ENCODE measurements at places on chromosomes 12 and 14.

DNA sequence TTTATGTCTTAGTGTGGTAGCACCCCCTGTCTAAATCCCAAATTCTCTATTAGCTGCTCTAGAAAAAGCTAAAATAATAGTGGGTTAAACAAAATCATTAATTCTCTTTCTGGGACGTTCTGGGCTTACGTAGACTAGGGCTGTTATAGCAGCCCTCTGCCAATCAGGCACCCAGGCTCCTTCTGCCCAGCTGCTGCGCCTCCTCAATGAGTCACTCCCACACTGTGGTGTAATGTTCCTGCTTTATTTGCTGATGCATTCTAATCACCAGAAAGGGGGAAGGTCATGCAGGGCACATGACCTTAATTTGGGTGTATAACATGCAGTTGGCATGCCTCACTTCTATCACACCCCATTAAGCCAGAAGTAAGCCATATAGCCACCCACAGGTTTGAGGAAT is 294.5 kb downstream of the GALC start:
- H3K4me3 ChIP-seq = no peak overlapping the region
- DNase-seq = no peak
- H3K4me1 ChIP-seq = no peaks in the 10 kb centered on the region
- no peaks in the 10 kb centered on the region for H3K27me3 ChIP-seq
- H3K27ac ChIP-seq = no peak overlapping the region

DNA sequence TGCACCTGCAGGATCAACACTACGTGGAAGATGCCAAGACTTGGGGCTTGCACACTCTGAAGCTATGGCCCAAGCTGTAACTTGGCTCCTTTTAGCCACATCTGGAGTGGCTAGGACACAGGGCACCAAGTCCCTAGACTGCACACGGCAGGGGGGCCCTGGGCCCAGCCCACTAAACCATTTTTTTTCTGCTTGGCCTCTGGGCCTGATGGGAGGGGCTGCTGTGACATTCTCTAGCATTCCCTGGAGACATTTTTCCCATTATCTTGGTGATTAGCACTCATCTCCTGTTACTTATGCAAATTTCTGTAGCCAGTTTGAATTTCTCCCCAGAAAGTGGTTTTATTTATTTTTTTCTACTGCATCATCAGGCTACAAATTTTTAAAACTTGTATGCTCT is 1080.7 kb downstream of the LRFN5 start:
- H3K27me3 ChIP-seq = no peaks in the 10 kb centered on the region
- no peak for DNase-seq
- no peak overlapping the region for H3K27ac ChIP-seq

- no peak overlapping the region for H3K4me3 ChIP-seq
- H3K36me3 ChIP-seq = no peaks in the 10 kb centered on the region
- peaks cover 4% of the 10 kb centered on the region for H3K4me1 ChIP-seq
- no peak for DNase-seq
- H3K27me3 ChIP-seq = no peaks in the 10 kb centered on the region
Observed at GRCh38 chr14:68418174-68419118, 374.4 kb downstream of the ZFP36L1 start.

- no peaks in the 10 kb centered on the region for H3K27me3 ChIP-seq
- DNase-seq = peak; percentile 43
- no peaks in the 10 kb centered on the region for H3K36me3 ChIP-seq
- H3K27ac ChIP-seq = no peak overlapping the region
Observed at GRCh38 chr12:25155022-25155576, 39.9 kb downstream of the DNAI7 start.

- H3K36me3 ChIP-seq = no peaks in the 10 kb centered on the region
- H3K27ac ChIP-seq = peak overlapping the region; percentile 52
- no peak overlapping the region for H3K4me3 ChIP-seq
Observed at GRCh38 chr12:42475106-42475505, 114.4 kb downstream of the PRICKLE1 start.

DNA sequence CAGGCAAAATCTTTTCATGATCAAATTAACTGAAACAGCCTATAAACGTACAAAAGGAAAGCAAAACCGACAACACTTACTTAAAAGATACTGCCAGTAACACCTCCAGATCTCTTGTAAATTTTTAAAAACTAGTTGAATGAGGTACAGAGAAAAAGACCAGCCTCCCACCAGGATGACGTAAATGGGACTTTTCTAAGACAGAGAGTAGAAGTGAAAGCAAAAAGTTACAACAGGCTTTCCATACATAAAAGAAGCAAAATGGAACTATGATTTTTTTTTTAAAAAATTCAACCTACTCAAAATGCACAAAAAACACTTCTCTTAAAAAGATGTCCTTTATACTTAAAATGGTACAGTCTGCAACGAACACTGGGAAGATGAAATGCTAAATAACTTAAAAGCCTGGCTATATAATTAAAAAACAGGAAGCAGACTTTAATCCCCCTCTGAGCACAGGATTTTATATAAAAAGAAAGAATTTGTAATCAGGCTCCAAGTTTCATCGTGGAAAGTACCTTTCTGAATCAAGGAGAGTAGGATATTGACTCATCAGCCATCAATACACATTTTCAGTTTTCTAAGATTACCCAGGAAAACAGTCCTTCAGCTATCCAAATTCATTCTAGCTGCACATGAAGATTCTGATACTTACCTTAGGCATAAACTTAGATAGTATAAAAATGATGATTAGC is 14.2 kb upstream of the MYO1A start:
- H3K36me3 ChIP-seq = peaks cover 5% of the 10 kb centered on the region
- no peaks in the 10 kb centered on the region for H3K27me3 ChIP-seq
- H3K4me3 ChIP-seq = no peak overlapping the region
- H3K4me1 ChIP-seq = no peaks in the 10 kb centered on the region

DNA sequence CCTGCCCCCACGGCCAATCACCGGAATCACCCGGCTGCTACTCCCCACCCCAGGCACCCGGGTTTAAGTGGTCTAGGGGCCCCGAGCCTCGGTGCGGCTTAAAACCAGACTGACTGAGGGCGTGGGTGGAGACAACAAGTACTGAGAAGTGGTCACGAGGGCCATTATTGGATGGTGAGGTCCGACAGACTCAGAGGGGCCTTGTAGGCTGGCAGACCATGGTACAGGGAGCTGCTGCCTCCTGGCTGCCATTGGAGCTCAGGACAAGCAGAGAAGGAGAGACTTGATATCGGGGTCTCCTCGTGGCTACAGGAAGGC is 54.1 kb downstream of the FBRSL1 start:
- H3K27me3 ChIP-seq = no peaks in the 10 kb centered on the region
- no peak for DNase-seq
- no peak overlapping the region for H3K4me3 ChIP-seq

DNA sequence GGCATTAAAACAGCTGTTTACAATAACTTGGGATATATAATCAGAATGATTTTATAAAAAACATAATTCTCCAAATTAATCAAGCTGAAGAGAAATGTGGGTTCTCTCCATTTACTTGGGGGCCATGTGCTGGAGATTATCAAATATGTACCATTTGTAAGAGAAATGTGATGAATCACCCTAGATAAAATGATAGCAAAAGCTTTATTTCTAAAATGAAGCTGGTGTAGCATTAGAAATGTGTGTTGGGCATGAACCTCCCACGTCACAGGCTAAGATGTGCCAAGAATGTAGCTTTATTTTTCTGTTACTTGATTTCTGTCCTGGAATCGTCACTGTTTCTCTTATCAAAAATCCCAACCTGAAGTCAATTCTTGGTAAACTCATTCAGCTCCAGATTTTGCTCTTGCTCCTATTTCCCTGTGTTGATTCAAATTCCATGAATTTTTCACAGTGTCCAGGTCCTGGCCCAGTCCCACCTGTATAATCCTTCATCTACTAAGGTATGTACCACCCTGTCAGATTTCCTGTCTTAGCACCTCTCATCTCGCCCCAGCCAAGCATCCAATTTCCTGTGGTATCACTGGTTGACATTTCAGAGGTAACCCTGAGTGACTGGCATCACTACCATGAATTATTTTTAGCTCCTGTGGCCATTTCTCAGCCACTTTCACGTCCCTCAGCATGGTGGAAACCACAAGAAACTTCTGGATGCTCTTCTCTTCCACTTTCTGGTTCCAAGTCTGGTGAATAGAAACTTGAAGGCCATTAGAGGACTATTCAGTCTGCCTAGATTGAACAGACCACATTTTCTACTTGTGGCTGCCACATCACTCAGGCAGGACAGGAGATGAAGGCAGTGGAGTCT is 103.6 kb upstream of the FLRT2 start:
- no peak for DNase-seq
- H3K4me3 ChIP-seq = no peak overlapping the region
- no peaks in the 10 kb centered on the region for H3K4me1 ChIP-seq
- H3K36me3 ChIP-seq = no peaks in the 10 kb centered on the region

DNA sequence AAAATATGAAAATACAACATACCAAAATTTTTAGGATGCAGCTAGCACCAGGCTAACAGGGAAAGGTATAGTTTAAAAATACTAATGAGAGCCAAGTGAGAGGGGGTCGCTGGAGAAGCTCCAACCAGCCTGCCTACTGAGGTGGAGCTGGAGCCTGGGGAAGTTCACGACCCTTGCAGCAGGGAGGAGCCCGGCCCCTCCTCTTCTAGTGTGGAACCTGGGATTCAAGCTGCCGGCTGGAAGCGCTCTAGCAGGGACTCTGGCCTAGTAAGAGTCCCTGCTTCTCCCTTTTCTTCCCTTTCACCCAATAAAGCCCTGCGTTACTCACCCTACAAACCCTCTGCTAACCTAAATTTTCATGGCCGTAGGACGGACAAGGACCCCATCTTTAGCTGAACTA is 5.0 kb upstream of the KCNK13 start:
- H3K36me3 ChIP-seq = no peaks in the 10 kb centered on the region
- H3K27ac ChIP-seq = no peak overlapping the region
- no peak for DNase-seq
- H3K4me3 ChIP-seq = no peak overlapping the region
- H3K4me1 ChIP-seq = peaks cover 15% of the 10 kb centered on the region

DNA sequence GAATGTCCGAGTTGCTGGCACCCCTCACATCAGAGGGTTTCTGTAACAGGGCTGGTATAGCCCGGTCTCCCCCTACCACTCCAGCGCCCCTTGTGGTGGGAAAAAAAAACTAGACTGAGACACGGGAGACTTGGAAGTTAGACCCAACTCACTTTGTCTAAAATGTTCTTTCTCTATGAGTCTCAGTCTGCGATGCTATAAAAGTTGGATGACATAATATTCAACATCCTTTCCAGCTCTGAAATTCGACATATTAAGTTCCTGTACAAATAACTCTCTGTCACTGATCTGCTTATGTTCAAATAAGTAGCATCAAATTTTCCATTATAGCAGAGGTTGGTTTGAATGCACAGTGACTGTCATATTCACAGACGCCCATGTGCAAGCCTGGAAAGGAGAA is 25.7 kb upstream of the TC2N start:
- no peak for DNase-seq
- no peaks in the 10 kb centered on the region for H3K36me3 ChIP-seq
- no peak overlapping the region for H3K27ac ChIP-seq
- H3K27me3 ChIP-seq = peaks cover 7% of the 10 kb centered on the region

GRCh38 chr12:124762791-124763593 is 100.7 kb downstream of the SCARB1 start:
- no peaks in the 10 kb centered on the region for H3K27me3 ChIP-seq
- no peak overlapping the region for H3K4me3 ChIP-seq
- no peaks in the 10 kb centered on the region for H3K36me3 ChIP-seq
- H3K4me1 ChIP-seq = no peaks in the 10 kb centered on the region
- DNase-seq = no peak

DNA sequence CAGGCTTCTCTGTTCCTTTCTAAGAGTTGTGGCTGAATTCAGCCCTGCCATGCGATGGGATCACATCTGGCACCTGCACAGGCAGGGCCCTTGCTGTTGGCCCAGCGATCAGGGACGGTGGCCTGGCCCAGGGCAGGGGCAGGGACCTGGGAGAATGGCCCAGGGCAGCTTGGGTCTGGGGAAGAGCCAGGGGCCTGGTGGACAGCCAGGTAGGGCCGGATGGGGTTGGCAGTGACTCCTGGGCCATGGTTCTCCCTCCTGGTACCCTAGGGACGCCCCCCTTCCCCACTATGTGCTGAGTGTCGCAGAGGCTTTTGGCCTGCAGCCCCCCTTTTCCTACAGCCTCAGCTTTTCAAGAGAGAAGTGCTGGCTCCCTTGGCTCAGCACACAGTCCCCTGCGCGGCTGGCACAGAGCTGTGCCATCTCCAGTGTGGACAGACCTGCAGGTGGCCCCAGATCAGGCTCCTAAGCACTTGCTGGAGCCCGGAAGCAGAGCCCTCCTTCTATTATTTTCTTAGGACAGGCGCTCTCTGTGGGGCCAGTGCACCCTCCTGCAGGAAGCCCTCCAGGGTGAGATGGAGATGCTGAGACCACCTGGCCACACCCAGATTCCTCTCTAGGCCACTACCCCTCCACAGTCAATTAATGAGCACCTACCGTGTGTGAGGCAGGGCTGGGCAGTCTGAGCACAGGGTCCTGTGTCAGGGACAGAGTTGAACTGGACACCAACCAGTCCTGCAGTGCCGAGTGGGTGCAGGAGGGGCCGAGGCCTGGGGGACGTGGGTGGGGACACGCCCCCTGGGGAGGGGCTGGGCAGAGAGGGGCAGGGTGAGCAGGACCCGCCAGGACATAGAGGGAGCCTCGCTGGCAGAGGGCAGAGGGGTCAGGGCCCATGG is 267.6 kb downstream of the ADGRD1 start:
- H3K27ac ChIP-seq = no peak overlapping the region

DNA sequence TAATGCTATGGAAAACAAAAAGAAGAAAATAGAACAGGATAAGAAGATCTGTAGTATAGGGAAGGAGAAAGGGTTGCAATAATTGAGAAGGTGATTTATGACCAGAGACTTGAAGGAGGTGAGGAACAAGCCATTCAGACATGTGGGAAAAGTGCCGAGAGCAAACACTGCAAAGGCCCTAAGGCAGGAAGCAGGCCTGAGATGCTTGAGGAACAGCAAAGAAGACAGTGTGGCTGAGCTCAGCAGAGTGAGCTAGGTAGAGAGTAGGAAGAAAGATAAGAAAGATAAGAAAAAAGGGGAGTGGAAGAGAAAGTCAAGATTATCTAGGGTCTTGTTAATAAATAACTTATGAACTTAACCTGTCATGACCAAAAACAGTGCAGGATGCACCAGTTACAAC is 671.8 kb downstream of the RPS29 start:
- H3K27ac ChIP-seq = no peak overlapping the region
- no peaks in the 10 kb centered on the region for H3K36me3 ChIP-seq
- H3K4me1 ChIP-seq = no peaks in the 10 kb centered on the region
- no peak for DNase-seq
- H3K27me3 ChIP-seq = no peaks in the 10 kb centered on the region

GRCh38 chr12:90327793-90328743 is 619.4 kb upstream of the ATP2B1 start:
- H3K27me3 ChIP-seq = no peaks in the 10 kb centered on the region
- DNase-seq = peak; percentile 89
- H3K4me1 ChIP-seq = peaks cover 53% of the 10 kb centered on the region
- no peaks in the 10 kb centered on the region for H3K36me3 ChIP-seq

DNA sequence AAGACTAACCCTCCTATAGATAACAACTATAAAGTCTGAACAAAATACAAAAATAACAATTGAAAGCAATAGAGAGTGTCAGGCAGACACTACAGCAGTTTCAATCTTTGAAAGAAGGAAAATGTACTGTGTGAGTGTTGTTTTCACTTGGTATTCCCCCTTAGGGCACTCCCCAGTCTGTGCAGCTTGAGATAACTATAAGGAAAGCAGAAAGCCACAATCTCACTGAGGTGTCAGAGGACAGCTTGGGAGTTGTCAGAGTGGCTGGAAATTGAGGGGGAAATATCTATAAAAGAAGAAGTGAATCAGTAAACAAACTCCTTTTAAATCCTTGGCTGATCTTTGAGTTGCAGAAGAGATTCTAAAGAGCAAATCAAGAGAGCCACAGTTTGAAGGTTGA is 364.8 kb downstream of the NELL2 start:
- DNase-seq = no peak
- no peaks in the 10 kb centered on the region for H3K27me3 ChIP-seq
- no peak overlapping the region for H3K4me3 ChIP-seq
- no peaks in the 10 kb centered on the region for H3K36me3 ChIP-seq
